Suppressor macrophage (primary cell): ENCODE measurements at places on chromosomes 4 and X.

GRCh38 chr4:127006446-127006877, 626.3 kb upstream of the INTU start:
- no peak for DNase-seq

DNA sequence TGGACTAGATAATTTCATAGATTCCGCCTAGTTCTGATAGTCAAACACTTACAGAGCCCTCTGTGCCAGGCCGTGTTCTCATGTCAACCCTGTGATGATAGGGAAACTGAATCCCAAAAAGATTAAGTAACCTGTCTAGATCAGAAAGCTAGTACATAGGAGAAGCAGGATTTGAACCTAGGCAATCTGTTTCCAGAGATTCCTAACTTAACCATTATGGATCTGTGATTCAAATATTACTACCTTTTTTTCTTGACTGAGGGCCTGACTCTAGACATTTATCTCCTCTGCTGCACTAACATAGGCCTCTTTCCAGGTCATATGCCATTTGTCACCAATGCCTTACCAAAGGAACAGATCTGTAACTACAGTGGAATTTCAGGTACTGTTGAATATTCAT, 1.5 kb downstream of the ALAS2 start:
- no peak for DNase-seq

DNA sequence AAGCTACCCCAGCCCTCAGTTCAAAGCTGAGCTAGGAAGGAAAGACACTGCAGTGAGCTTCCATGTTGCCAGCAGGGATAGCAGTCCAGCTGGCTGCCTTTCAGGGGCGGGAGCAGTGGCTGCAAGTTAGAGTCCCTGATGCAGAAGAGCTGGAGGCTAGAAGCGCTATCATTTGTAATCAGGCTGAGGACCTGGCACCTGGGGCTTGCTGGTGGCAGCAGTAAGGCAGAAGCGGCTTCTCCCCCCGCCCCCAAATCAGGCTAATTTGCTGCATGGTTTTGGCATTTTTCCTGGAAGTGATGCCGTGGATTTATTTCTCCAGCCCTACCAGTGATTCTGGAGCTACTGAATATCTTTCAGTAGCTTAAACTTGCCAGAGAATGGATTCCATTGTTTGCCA, 203.3 kb downstream of the CLCN4 start:
- no peak for DNase-seq

- no peak for DNase-seq
Observed at GRCh38 chrX:152960115-152960514, 33.8 kb downstream of the PNMA5 start.

DNA sequence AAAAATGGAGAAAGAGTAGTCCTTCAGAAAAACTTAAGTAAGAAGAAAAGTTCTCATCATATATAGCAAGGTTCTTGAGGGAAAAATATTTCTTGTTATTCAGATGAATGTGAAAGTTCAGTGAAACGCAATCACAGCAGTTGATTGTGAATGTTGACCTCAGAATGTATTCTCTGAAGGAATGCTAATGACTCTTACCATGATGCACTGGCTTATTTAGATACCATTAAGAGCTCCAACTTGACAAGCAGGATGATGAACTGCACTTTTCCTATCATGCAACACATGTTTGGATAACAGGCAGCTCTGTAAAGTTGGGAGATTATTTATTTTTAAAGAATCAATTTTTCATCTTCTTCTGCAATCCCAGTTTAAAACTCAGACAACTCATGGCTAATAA, 115.5 kb upstream of the MYOZ2 start:
- no peak for DNase-seq

DNA sequence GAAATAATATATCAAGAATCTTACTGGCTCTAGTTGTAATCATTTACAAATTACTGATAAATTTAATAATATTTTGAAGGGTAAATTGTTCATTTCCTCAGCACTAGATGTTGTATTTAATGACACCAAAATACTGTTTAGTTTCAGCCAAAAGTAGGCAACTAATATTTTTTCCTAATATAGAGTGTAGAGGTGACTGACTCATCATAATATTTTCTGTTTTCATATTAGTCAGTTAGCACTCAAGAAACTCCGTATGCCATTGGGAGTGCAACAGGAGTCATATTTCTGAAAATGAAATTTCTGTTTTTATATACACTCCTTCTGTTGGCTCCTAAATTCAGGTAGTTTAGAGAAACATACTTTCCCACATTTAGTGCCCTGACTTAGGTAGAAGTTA, 36.6 kb upstream of the PTPN13 start:
- DNase-seq: no peak

DNA sequence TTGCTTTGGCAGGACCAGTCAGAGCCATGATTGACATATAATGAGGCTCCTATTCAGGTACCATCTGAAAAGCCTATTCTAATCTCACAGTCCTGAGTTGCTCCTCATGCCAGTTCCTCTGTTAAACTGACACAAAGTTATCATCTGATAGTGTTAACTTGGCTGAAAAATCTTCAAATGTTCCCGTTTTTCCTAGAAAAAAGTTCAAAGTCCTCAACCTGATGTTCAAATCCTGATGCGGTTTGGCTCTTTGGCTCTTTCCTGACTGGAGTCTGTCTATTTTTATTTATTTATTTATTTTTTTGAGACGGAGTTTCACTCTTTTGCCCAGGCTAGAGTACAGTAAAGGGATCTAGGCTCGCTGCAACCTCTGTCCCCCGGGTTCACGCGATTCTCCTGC, 244.2 kb downstream of the ANKRD50 start:
- no peak for DNase-seq
